Epithelial cell of esophagus (primary cell): ENCODE measurements at places on chromosomes 11 and 22.

GRCh38 chr11:113147249-113147648 lies 167.1 kb upstream of the TTC12 start:
- DNase-seq, result no peak

DNA sequence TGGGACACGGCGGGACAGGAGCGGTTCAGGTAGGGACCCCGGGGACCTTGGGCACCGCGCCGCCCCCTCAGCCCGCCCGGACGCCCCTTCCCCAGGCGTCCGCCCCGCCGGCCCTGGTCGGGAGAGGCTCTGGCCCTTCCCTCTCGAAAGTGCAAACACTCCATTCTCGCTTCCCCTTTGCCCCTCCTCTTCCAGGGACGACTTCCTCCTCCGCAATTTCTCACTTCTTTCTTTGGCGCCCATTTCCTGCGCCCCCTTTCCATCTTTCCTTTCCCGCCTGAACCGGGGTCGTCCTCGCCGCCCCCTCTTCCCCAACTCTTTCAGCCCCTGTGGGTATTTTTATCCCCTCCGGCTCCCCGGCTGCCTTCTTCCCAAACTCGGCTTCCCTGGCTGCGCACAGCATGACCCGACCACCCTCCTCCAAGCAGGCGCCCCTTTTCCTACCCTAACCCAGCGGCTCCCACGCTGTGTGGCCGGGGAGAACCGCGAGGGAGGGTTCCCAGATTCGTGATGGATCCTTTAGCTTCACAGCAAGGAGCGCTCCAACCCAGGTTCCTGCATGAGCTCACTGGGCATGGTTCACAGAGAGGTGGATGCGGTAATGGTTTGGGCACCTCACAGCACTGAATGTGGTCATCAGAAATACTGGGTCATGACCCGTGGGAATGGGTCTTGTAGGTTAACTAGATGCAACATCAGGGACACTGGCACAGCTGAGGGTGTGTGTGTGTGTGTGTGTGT lies 689 bp downstream of the RAB39A start:
- no peak for DNase-seq

DNA sequence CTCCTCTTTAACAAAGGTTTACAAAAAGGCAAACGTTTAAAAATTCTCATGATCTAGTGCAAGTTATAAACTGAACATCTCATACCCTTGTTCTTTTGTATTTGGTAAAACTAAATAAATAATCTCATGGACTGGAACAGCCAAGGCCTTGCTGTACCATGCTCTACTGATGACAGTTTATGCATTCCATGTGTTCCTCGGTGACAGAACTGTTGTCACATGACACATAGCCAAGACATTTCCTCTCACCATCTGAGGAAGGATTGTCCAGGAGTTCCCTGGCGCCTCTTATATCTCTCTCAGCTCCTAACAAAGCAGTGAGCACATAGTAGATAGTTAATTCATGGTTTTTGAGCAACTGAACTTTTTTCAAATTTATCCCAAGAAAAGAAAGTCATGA lies 12.6 kb downstream of the CCDC83 start:
- no peak for DNase-seq

DNA sequence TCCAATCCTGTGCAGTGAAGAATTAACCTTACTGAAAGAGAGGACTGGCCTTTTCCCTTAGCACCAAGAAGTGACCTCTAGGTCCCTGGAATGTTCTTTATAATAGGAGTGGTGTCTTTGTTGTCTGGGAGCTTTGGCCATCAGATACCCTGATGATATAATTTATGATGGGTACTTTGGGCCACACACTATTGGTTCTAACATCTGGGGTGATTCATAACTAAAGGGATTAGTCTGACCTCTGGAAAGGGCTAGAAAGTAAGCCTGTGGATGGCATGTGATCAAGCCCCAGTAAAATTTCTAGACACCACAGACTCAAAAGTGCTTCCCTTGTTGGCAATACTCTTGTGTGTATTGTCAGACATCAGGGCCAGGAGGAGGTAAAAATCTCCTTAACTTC lies 891.2 kb downstream of the KCNA4 start:
- no peak for DNase-seq

DNA sequence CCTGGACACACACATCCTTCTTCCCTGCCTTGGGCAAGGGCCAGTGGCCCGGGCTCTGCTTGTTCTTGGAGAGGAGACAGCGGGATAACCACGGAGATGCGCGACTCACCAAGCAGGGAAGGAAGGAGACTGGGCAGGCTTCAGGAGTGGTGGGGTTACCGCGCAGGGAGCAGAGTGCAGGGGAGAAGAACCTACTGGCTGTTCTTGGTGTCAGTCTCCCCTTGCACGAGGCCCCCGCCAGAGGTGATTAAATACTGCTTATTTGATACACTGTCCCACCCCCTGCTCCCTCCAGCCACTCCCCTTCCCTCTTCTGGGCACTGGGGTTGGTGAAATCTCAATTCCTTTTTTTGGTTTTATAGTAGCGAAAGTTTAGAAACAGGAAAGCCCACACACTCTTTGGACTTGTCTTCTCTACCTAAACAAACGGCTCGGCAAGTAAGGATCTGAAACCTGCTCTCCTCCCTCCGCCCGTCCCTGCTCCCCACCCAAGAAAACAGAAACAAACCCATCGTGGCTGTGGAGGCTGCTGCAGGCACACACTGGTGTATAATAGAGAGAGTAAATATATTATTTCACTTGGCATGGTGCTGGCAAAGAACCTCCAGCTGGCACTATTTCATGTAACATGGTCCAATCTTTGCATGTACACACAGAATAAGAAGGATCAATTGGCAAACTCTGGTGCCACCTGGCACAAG lies 10.8 kb downstream of the LARGE2 start:
- DNase-seq, result peak; percentile 33

DNA sequence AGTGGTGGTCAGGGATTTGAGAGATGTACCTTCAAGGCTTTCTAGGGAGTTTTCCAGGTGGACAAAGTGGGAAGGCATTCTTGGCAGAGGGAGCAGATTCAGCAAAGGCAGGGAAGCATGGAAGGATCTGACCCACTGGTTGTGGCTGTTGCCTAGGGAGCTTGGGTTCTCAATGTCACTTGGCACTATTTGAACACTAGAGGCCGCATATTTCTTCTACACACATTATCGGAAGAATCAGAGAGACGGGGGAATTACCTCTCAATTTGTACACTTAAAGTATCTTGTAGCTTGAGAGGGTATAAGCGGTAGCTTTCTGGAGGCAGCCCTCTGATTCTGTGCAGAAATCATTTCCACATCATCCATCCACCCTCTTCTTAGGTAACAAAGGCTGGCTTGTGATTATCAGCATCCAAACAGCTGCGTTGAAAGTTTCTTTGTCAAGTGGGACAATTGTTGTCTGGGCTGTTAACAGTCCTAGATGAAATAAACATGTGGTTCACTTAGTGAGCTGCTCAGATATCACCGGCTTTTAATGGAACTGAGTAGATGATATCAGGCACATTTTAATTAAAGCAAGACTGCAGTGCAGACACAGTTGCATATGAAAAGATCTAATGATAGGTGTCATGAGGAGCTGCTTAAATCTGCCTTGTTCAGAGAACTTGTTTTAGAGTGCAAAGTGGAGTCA lies 2.6 kb downstream of the NELL1 start:
- DNase-seq, result peak; percentile 17

DNA sequence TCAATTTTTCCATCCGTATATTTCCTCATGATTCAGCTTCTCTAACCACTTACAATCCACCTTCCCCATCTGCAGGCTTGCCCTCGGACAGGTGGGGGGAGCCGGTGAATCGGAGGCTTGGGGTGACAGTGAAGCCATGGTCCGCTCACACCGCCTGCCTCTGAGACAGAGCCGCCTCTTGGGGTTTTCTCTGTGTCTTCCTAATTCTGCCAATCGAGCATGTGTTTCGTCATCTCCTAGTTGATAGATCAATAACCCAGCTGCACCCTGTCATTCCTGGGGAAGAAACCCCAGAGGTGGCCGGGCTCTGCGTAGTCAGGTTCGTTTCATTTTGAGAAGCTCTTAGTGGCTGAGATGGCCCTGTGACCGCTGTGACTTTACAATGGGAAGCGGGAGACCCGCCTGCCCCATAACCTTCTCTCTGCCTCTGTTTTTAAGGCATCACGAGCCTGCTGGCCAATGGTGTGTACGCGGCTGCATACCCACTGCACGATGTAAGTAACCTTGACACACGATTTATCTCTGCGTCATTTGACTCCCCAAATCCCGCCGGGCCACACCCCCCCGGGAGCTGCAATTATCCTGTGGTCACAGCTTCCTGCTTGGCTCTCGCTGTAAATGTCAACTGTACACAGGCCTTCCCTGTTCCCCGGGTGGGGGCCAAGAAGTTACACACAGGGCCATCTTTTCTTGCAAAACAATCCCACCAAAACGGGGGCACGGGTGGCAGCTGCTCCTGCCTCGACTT lies 33.3 kb downstream of the ANO1 start:
- no peak for DNase-seq
